Activated CD4-positive, CD25-positive, alpha-beta regulatory T cell (primary cell): ENCODE measurements at places on chromosomes 6 and 20.
A peak's percentile ranks its signal among the peaks of the same experiment; 100 is the strongest.

- no peak for DNase-seq
Observed at GRCh38 chr6:119105282-119105681, 26.8 kb upstream of the FAM184A start.

- DNase-seq = no peak
Observed at GRCh38 chr6:123524781-123525180, 112.0 kb downstream of the TRDN start.

DNA sequence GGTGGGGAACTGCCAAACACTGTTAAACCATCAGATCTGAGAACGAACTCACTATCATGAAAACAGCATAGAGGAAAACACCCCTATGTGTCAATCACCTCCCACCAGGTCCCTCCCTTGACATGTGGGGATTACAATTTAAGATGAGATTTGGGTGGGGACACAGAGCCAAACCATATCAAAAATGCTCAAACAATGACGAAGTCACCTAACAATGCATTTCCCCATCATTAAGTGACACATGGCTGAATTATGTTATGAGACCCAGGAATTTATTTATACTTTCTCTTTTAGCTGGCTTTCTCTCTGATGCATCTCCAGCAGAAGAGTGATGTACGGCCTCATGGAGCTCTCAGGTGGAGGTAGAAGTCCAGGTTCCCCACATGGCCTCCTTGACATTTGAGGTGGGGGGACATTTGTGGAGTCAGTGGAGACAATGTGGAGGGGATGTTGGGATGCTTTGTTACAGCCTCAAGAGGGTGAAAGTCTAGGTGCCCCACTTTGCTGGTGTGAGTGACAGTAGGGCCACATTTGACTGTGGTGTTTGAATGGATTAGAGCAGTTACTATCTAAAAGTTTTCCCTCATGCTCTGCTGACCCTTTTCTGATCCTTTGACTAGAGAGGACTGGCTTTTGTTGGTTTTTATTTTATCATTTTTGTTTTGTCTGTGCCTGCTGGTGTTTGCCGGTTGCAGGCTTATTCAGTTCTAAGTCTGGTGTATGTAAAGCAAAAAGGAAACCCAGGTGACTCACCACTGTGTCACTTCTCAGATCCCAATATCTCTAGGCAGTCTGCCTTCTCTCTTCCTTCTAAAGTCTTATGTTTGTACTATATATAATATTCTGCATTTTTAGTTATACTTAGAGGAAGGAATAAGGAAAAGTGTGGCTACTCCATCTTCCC is 18.5 kb upstream of the DCBLD1 start:
- DNase-seq = no peak

GRCh38 chr6:14309951-14310445 is 192.4 kb downstream of the CD83 start:
- no peak for DNase-seq

DNA sequence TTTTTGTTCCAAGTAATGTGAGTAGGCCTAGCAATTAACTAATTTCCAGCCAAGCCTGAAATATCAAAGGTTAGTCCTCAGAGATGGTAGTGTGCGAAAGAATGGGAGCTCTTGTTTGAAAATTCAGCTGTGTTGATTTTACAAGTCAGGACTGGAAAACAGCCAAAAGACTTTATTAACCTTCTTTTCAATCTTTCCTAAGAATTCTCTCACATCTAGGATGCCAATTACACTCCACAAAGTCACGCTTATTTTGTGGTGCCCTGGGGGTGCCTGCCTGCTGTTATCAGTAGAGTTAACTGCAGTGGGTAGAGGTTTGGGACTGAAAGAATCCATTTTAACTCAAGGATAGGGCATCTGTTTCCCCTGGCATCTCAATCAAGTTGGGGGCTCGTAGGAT is 30.7 kb upstream of the MAP3K4 start:
- no peak for DNase-seq

DNA sequence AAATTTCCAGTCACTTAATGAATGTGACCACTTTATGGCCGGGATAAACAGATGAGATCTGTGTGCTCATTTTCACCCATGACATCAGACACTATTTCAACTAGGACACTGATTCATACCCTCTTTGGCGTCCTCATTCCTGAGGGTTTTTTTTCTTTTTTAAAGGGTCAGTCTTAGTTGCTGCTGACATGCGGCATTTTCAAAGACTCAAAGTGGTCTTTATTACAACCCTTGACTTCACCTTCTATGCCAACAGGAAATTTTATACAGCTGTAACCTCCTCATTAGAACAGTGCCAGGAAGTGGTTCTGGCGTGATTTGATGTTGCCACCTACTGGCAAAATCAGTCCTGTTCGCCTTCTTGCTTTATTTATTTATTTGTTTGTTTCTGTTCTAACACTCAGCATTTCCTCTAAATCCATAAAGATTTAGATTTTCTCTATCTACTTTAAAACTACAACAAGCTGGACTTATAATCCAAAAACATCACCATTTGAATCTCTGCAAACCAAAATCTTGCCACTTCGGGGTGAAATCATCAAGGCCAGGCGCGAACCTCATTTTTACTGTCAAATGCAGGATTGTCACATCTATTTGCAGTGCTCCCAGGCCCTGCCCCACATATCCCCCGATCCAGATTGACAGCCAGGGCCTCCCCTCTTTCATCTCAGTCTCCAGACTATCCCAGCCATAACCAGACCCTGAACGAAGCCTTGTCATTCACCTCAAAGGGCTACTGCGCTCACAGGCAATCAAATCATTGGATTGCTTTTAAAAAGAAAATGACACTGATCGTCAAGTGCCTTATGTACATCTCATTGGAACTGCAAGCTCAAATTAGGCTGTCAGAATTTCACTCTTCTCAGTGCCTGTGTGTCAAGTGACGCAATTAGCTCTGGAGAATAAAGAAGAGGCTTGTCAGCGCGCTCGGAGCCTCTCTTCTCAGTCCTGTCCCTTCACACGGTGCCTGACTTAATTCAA is 77.5 kb downstream of the C6orf118 start:
- no peak for DNase-seq

GRCh38 chr20:22472447-22473100 is 111.8 kb downstream of the FOXA2 start:
- no peak for DNase-seq

GRCh38 chr6:168132531-168133167 is 53.6 kb upstream of the FRMD1 start:
- no peak for DNase-seq

DNA sequence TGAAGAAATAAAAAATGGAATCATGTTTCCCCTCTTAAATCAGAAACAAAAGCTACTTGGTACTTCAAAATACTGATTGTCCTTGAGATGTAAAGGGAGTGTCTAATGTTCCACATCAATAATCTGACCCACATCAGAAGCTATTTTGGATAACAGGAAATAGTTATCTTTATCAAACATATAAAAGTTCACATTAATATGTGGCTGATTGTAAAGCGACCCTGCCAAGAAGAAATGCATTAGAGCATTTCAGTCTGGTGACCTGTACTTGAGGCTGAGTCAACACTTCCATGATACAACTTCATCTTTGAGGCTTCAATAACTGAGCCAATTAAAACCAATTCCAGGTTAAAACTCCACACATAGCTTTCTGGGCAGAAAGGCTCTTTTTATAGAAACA is 31.8 kb downstream of the SYNE1 start:
- no peak for DNase-seq

- no peak for DNase-seq
Observed at GRCh38 chr20:46151936-46152335, 33.8 kb downstream of the CD40 start.

DNA sequence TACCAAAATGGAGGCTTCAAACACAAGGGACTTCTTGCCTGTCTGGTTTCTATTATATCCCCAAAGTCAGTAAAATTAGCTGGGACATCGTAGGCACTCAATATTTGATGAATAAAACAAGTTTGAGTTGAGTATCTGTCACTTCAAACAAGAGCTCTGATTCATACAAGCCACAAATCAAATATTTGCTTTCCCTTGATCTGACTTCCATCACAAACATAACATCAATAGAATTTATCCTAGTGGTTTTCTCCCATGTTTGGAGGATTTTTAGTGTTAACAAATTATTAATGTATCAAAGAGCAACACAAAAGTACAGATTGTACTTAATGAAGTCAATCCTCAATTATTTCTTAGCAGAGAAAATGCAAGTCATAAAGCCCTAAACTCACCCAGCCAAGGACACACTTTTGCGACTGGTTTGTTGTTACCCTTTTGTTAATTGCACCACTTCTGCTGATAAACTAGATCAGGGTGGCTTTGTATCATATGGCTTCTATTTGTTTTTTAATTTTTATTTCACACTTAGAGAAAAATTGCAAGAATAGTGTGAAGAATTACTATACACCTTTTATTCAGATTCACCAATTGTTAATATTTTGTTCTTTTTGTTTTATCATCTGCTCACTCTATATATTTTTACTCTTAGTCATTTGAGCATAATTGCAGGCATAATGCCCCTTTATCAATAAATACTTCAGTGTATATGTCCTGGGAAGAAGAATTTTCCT is 117.4 kb upstream of the PRDM1 start:
- DNase-seq = no peak

DNA sequence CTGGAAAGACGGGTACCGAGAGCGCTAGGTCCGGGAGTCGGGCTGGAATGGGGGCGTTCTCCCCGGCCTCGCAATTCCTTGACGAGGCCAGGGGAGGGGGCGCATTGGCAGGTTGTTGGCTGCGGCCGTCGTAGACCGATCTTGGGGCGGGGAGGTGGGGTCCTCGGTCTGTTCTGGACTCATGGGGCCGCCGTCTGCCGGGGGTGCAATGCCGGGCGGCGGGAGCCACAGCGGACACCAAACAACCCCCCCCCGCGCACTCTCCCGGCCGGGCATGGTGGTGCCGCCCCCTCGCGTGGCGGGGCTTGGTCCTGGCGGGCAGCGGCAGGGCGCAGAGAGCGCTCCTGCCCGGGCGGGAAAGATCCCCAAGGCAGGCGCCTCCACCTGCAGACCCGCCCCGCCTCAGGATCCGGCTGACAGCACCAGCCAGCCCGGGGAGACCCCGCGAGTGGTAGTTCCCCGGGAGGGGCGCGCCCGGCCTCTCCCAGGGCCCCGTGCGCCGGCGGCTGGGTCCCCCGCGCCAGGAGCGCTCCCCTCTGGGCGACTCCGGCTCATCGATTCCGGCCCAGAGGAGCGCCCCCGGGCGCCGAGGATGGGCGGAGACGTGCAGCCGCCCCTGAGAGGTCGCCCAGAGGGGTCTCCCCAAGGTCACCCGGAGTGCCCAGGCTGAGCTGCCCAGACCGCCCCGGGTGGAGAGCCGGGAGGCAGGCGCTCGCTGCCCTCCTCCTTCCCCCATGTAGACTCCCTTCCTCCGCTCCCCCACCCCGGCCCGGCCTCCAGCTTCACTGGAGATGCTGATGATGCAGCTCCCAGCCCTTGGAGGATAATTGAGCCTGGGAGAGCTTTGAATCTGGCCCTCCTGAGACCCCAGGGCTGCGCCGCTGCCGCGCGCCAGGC is 709 bp downstream of the PPP1R16B start:
- DNase-seq = peak; percentile 28

DNA sequence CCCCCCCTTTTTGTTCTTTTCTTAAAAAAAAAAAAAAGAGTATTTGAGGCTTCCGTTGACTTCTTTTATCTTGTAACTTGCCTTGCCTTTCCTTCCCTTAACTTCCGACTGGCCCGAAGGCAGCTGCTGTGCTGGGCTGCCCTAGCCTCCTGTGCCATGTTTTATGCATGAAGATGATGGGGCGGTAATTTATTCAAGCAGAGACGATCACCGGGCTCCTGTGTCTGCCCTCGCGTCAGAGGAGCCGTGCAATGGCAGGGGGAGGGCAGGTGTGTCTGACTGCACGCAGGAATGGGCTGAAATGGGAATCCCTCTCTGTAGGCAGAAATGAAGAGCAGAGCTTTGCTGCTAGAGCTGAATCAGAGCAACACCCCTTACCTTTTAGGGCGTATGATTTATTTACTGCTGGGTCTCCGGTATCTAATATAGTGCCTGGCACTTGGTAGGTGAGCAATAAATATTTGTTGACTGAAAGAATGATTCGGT is 106.3 kb upstream of the RIPOR2 start:
- DNase-seq = no peak

GRCh38 chr20:60211618-60212463 is 253.6 kb downstream of the CDH26 start:
- no peak for DNase-seq

GRCh38 chr6:10402648-10403311 is 12.1 kb downstream of the TFAP2A start:
- no peak for DNase-seq

DNA sequence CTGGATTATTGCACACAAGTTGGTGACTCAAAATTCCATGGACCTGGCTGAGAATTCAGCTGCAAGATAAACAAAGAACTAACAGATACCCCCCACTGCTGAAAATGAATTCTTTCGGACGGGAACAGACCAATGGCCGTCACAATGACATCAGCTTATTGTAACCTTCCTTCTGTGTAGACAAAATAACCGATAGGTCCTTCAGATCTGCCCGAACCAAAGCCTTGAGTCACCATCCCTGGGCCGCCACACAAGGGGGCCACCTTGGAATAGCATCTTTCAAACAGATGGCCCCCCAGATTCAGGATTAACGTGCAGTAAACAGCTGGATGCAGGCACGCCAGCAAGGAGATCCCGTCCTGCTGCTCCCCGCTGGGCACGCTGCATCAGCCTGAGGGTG is 214.0 kb upstream of the EXOC2 start:
- DNase-seq = no peak

- no peak for DNase-seq
Observed at GRCh38 chr6:136309729-136310311, 20.2 kb upstream of the BCLAF1 start.

GRCh38 chr6:33856655-33857054 is 52.9 kb upstream of the MLN start:
- DNase-seq = no peak

DNA sequence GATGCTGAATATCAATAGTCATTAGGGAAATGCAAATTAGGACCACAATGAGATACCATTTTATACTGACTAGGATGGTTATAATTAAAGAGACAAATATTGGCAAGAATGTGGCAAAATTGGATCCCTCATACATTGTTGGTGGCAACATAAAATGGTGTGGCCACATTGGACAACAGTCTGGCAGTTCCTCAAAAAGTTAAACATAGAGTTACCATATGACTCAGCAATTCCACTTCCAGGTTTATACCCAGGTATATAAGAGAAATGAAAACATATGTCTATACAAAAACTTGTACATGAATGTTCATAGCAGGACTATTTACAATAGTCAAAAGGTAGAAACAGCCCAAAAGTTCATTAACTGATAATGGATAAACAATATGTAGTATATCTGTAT is 2.0 kb upstream of the CRIP3 start:
- DNase-seq = no peak

GRCh38 chr6:2485116-2485515 is 239.7 kb upstream of the GMDS start:
- no peak for DNase-seq
